EH (cell line): ENCODE measurements at places on chromosomes 5 and 9.

DNA sequence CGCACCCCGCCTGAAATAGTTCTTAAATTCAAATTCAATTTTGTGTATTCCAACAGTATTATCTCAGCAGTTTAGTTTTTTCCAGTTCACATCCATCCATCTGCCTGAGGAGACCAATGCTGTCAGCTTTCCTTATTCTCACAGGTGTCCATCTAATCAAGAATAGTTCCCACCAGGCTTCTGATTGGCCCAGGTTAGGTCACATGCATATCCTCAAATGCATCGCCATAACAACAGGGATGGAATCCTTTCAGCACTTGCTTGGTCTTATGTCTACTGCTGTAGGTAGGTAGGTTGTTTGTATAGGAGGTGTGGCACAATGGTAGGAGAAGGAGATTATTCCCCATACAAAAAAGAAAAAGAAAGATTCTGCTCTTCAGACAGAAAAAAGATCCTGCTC is 91.2 kb downstream of the UBE2R2 start:
- DNase-seq: no peak

DNA sequence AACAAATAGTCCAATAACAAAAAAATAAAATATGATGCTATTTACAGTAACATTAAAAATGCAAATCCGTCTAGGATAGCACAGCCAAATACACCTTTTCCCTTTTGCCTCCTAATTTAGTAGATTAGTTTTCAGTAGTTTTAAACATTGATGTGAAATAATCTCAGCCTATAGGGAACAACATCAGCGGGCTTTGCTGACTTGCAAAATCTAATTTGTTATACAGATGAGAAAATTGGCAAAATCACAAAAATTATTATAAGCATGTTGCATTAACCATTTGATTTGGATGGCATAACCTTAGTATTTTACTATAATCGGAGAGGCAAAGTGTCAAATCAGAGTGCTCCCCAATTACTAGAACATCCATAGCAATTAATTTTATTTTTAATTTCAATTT is 563.5 kb downstream of the CDH18 start:
- no peak for DNase-seq

- DNase-seq: peak; percentile 93
Observed at GRCh38 chr9:19999491-20000057, 210.7 kb upstream of the SLC24A2 start.

- no peak for DNase-seq
Observed at GRCh38 chr9:95035846-95036245, 281.7 kb downstream of the FANCC start.

GRCh38 chr5:23332650-23333251 is 174.7 kb upstream of the PRDM9 start:
- no peak for DNase-seq

DNA sequence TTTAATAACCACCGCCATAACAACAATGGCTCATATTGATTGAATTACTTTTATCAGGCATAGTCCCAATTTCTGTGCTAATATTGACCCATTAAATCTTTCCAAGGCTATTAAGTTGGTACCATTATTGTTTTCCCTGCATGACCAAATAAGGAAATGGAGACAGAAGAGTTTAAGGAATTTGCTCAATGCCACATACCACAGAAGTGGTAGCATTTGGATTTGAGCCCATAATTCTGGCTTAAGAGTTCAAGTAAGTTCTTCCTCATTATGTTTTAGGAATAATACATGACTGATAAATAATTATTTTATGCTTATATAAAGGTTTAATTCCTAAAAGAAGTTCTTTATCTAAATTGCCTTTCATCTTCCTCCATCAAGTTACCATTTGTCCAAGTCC is 43.4 kb upstream of the HAPLN1 start:
- DNase-seq: peak; percentile 12

- DNase-seq: no peak
Observed at GRCh38 chr9:128732576-128732975, 8.6 kb upstream of the ZDHHC12 start.

DNA sequence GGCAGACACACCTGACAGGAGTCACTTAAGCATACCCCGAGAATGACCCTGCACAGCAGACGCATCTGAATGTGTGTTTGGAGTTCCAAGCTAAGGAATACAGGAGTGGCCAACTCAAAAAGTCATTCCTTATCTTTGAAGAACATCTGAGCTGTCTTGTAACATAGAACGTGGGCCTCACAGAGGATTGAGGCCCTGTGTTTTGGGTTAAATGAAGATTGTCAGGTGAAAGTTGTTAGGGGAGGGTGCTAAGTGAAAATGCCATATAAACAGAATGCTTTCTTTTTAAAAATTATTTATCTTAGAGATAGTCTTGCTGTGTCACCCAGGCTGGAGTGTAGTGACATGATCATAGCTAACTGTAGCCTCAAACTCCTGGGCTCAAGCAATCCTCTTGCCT is 100.9 kb downstream of the PIK3R1 start:
- DNase-seq: no peak

DNA sequence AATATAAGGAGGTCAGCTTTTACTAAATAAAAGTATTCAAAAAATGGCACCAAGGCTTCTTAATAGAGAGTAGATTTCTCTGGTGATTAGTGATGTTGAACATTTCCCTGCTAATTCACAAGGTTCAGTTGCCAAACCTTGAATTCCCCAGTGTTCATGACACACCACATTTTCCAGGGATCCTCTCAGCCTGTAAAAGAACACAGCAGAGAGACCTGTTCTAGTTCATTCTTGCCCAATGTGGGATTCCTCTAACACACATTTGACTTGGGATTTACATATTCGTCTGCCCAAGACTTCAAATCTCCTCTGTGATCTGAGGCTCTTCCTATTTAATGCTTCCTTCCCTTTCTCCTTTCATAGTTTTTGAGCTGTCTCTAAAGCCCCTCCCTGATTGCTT is 273.2 kb upstream of the CDH9 start:
- peak; percentile 64 for DNase-seq

- DNase-seq: no peak
Observed at GRCh38 chr5:139817362-139817761, 21.8 kb downstream of the PSD2 start.

DNA sequence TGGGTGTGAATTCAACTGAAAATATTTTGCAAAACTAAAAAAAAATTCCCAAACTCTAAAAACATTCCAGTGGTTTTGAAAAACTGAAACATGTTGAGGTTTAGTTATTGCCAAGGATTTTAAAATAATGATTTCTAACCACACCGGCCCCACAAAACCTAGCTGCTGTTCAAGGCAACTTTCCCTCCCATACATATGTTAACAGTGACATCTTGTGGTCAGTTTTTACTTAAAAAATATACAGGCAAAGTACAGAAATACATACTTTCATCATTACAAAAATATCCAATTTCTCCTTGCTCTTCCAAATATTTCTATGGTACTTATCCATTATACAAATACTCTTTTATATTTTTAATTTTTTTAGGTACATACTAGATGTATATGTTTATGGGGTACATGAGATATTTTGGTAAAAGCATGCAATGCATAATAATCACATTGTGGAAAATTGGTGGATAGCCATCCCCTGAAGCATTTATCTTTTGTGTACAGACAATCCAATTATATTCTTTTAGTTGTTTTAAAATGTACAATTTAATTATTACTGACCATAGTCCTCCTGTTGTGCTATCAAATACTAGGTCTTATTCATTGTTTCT is 34.4 kb upstream of the MRPS30 start:
- peak; percentile 49 for DNase-seq

GRCh38 chr9:131290036-131290766 is 678 bp downstream of the PLPP7 start:
- peak; percentile 21 for DNase-seq

DNA sequence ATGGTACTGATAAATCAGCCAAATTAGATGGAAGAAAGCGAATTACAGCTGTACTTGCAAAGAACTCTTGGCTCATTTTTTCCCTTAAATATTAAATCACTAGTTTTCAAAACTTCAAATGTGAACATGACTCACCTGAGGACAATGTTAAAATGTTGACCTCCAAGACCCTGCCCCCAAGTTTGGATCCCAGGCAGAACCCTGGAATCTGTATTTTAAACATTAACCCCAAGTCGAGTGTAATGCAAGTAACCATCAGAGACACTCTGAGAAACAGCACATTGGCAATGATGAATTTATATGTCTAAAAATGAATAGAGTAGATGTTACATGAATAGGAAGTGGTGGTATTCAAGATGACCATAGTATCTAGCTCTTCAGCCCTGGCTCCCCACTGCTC is 2.3 kb upstream of the CD274 start:
- DNase-seq: no peak

- DNase-seq: no peak
Observed at GRCh38 chr9:121801579-121801978, 150.1 kb downstream of the DAB2IP start.

- DNase-seq: no peak
Observed at GRCh38 chr5:173893192-173893561, 5.0 kb downstream of the CPEB4 start.
